ENCODE measurements at places on chromosomes 3 and 15.

DNA sequence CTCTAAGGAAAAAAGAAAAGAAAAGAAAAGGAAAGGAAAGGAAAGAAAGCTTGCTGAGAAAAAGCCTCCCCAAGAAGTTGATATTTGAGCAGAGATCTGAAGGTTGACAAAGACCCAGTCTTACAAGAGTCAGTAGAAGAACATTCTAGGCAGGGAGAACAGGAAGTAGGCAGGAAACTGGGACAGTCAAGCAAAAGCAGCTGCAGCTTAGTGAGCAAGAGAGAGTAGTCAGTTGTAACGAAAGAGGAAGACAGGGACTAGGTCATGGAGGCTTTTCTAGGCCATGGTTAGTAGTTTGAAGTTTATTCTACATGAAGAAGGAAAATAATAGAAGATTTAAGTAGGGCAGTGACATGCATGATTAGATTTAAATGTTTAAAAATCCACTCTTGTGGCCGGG lies 31.8 kb upstream of the KLHL6 start:
- DNase-seq: no peak

GRCh38 chr3:128397484-128397883 lies 69.2 kb downstream of the DNAJB8 start:
- DNase-seq: no peak

- DNase-seq: no peak
These were observed 163.8 kb downstream of the RSRC1 start for GRCh38 chr3:158273656-158274055.

- no peak for DNase-seq
These were observed 87.4 kb upstream of the GSK3B start for GRCh38 chr3:120181632-120182031.

DNA sequence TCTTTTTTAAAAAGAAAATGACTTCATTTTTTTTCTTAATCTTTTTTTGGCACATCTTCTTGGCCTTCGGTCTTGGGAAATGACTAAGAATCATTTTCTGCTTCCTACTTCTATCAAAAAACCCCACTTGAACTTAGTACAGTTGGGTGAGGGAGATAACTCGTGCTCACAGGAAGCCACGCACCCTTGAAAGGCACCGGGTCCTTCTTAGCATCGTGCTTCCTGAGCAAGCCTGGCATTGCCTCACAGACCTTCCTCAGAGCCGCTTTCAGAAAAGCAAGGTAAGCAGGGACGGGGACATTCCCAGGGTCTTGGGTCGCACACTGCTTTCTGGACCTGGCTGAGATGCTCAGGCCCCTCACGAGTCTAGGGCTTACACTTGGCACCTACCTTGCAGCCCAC lies at the start of gene CCR4:
Gene CCR4 (plus strand): TSS at position 235 of the 402 bp plus-strand sequence. CDS start 1,779 bp downstream, outside the sequence.
- no peak for DNase-seq

GRCh38 chr15:84987949-84988624 lies 6.4 kb downstream of the PDE8A start:
- DNase-seq: no peak

DNA sequence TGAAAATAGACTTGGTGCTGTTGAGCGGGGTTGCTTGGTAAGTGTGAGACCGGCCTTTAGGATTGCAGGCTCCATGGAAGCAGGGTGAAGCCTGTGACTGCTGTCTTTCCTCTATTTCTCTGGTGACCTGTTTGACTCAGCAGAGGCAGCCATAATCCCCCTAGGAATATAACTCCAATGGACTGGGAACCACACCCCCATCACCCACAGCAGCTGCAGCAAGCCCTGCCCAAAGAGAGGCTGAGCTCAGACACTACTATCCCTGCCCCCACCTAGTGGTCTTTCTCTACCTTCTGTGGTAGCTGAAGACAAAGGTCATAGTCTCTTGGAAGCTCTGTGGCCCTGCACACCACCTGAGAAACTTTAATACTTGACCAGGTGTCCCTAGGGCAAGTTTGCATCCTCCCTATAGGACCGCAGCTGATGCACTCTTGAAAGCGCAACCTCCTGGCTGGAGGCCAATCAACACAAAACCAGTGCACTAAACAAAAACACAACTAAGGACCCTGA lies 133.6 kb upstream of the MRPL3 start:
- DNase-seq: no peak

DNA sequence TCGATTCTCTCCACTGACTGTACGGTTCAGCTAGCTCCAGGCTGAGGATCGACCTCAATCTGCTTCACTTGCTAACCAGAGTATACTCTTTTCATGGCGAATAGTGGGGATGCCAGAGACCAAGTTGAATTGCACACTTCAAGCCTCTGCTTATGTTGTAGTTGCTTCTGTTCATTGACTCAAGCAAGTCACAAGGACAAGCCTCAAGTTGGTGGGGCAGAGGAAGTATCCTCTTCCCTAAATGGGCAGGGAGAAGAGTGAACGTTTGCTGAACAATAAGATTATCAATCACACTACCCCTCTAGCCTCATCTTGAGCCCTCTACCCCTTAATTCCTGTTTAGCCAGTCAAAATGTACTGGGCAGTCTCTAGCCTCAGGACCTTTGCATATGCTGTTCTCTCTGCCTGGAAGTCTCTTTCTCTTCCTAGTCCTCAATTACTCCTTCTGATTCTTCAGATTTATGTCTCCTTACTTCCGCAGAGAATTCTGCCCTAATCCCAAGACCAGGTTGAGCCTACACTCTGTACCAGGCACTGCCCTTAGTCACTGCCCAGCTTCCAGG lies 390.4 kb upstream of the PROK2 start:
- no peak for DNase-seq

DNA sequence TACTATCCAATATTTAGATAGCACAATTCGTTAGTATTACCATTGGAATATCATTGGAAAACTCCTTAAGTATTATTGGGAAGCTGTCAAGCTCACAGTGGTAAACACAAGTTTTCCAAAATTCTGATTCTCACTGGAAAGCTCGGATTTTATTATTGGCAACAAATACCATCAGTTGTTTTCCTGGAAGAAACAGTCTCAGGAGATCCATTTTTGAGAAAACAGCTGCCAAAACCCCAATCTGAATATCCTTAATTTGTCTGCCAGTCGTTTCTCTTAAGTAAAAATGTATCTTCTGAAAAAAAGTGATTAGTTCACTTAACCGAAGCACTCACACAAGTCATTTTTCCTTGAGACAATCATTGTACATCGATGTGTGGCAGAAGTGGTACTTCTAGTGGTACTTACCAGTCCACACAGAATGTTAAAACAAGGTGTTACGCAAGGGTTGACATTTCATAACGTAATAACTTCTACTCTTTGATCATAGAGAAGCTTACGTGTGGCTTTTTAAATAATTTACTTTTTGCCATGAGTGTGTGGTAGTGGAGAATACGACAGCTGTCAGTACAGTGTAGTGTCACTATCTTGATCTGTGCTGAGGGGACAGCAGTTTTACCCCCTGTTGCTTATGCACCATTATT lies 74.9 kb downstream of the FAM43A start:
- DNase-seq: no peak
